Peyer's patch (tissue), 4 donors: ENCODE measurements at places on chromosomes 3 and 15. TPM values are rescaled to one million over a fixed set of nuclear protein-coding genes. Genes with fewer than 3 reads are reported as not detected.

- no peak for DNase-seq
These were observed 32.7 kb downstream of the AADACL2 start for GRCh38 chr3:151766454-151766853.

DNA sequence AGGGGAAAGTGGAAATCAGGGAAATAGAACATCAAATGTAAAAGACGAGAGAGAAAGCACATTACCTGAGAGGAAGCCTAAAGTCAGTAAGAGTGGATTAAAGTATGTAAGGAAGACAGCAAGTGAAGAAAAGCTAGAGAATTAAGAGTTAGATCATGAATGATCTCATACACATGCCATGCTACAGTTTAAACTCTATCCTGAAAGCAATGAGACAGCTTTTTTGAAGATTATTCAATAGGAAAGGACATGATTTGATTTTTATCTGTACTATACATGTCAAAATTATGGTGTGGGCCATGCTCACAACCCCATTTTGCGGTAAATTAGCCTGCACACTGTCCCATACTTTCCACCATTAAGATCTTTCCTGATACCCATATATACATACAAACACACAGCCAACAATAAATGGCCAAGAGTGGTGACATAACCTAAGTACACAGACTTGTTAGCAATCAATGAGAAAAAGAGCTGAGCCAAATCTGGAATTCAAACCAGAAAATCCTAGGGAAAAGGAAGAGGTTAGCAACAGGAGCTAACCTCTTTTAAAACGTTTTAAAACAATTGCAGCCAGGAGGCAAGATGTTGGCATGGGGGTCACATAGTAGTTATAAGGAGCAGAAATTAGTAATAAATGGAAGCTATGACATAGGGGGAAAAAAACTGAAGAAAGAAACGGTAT, 4.5 kb downstream of the MYO9A start:
- no peak for DNase-seq

DNA sequence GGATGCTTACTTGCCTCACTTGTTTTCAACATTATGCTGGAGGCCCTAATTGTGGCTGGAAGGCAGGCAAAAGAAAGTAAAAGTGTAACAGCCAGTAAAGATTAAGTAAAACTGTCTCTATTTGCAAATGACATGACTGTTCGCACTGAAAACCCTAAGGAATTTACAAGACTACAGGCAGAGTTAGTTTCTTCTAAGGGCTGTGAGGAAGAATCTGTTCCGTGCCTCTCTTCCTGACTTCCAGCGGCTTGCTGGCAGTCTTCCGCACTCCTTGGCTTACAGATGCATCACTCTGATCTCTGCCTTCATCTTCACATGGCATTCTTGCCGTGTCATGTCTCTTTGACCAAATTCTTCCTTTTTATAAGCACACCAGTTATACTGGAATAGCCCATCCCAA, 86.1 kb downstream of the DLG1 start:
- DNase-seq: no peak

LMAN1L gene
- not detected for total RNA-seq

DNA sequence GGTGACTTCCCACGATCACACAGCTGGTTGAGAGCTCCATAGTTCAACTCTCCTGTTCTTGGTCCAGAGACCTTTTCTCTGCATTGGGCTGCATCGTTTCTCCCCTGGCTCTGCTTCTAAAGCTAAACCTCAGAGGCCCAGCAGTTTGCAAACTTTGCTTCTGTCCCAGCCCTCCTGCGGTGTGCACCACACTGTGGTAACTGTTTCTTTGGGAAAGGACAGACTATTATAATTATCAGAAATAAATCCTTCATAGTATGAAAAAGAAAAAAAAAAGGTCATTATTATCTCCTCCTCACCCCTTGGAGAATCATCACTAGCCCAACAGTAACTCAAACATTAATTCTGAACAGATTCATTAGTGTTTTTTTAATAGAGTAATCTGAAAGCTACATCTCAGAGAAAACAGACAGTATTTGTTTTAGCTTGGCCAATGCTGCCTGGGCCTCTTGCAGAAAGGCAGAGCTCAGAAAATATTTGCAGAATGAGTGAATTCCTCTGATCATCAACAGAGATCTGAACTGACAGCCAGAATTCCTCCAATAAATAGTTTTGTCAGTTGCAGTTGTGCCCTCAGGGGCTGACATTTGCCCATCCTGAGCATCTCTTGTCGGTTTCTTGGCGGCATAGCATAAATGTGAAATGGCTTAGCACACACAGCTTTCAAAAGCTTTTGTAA, 52.9 kb downstream of the BFSP2 start:
- no peak for DNase-seq

IGSF10 gene
- 3.3 TPM for total RNA-seq

DNA sequence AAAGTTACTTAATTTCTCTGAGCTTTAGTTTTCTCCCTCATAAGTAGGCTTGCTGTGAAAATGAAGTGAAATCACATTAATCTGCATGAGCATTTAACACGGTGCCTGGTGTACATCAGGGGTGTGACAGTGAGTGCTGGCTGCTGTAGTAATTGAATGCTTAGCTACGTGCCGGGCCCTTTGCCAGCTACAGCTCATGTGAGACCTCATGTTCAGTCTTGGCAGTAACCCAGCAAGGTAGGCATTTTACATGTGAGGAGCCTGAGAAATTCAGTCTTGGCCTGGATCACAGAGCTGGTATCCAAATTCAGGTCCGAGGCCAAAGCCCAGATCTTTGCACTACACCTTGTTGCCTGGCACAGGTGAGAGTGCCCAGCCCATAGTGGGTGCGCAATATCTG, 9.1 kb downstream of the GHRL start:
- no peak for DNase-seq

DNA sequence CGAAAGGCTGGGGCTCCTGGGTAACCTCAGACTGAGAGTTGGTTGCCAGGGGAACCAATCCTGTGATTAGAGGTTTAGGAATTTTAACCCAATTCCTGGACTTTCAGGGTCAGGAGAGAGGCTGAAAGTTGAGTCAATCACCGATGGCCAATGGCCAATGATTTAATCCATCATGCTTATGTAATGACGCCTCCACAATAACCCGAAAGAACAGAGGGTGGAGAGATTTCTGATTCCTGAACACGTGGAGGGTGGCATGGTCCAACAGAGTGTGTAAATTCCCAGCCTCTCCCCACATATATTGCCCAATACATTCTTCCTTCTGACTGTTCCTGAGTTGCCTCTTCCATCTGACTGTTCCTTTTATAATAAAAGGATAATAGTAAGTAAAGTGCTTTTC, 137.2 kb upstream of the CBLB start:
- peak; percentile 40 for DNase-seq

ZMYND10 gene
- total RNA-seq: not detected

DNA sequence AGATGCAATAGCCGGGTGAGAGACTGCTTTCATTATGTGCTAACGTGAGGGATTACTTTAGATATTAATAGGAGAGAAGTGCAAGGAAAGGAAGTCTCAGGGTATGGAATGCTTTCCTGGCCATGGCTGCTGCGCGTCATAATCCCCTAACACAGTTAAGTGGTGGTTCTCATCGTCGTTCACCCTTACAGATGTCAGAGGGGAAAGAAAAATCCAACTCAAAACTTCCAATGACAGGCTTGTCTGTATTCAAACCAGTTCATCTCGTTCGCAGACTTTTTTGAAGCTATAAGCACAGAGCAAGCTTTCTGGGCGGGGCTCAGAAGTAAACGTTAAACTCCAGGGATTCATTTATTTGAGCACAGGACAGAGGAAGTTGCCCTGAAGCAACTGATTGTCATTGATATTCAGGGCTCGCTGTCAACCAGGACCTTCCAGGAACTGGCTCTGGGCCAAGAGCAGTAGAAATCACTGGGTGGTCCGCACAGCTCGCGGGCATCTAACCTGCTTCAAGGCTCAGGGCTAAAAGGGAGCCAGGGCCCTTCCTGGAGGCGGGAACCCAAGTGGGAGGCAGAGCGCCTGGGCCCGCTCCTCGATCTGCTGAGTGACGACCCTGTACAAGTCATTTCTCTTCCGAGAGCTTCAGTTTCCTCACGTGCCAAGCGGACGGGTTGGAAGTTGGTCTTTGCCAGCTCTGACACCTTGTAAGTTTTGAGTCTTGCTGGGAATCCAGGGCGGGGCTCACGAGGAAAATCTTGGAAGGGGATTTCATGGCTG, 1.1 kb upstream of the LPP start:
- peak; percentile 72 for DNase-seq

GRCh38 chr15:83030021-83030420, 18.6 kb upstream of the C15orf40 start:
- DNase-seq: no peak

MNS1 gene
- total RNA-seq: 1.7 TPM

GRCh38 chr3:79040701-79041100, 727.1 kb downstream of the ROBO1 start:
- DNase-seq: no peak

PLIN1 gene
- total RNA-seq: not detected

GRCh38 chr3:36219398-36219797, 160.9 kb upstream of the STAC start:
- no peak for DNase-seq

DNA sequence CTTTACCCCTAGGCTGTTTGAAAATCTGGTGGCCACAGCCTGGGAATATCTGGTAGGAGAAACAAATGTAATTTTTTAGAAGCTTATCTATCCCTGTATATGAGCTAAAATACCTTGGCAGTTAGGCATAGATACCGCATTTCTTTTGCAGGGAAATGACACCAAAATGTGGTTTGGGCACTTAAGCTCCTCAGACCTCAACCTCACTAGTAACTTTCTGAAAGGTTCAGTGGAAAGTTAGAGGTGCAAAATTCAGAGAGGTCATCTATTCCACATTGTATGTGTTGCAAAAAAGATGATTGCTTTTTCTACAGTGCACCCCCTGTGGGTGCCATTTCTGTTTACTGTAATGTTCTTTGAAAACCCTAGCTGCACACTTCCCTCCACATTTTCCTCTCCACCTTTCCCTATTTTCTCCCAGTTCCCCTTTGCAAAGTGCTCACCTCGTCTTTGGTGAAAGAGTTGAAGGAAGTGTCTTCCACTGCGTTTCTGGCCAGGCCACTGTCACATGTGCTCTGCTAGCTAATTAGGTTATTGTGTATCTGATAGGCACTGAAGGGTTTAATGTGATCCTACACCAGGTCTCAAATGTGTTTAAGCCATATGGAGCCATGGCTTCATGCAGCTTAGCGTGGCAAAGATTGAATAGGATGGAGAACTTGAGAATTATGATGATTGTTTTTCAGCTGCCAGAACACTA, 1.3 kb downstream of the SACM1L start:
- no peak for DNase-seq

TGM4 gene
- not detected for total RNA-seq

ITGA11 gene
- total RNA-seq: 0.88 TPM

DNA sequence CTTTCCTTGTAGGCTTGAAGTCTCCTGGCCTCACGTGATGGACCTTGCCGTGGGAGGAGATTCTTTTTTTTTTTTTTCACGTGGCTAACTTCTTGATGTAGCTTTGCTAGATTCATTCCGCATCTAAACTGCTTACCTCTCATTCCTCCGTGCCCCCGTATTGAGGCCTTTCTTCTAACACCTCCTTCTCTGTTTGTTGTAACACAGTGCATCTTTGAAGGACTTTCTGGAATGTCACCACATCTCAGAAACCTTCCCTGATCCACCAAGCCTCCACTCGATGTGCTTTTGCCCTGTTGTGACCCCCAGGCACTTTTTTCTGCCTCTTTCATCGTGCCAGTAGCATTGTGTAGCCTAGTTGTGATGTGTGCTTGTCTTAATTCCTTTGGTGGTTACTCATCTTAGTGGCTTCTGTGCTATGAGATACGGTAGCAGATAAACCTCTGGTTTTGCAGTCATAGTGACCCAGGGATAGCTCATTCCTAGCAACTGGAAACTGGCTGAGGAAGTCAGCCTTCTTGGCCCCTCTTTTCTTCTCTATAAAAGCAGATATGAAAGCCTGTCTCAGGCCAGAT, 1.6 kb upstream of the BNC1 start:
- DNase-seq: no peak

- DNase-seq: no peak
These were observed 10.1 kb upstream of the FOXB1 start for GRCh38 chr15:59993950-59994401.
